ENCODE measurements at places on chromosomes 12 and 14.

- DNase-seq: no peak
Measured at GRCh38 chr14:59633486-59633885, 56.9 kb upstream of the CCDC175 start.

GRCh38 chr12:131208425-131208824 lies 254.7 kb downstream of the ADGRD1 start:
- no peak for DNase-seq

DNA sequence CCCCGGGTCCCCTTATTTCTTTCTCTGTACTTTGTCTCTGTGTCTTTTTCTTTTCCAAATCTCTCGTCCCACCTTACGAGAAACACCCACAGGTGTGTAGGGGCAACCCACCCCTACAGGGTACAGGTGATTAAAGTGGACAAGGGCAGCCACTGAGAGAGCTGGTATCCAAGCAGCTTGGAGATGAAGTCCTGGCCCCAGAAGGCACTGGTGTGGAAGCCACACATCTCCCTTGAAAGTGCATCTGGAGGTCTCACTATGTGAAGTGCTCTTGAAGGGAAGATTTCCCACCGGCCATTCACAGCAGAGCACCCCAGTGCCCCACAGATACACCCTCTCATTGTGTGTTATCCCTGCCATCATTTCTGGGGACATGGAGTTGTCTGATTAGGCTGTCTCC lies 6.3 kb upstream of the BICD1 start:
- DNase-seq: no peak

GRCh38 chr14:51481643-51482042 lies 170.1 kb upstream of the FRMD6 start:
- no peak for DNase-seq
